CD4-positive, alpha-beta T cell treated with Interleukin-21 for 1 hour (primary cell): ENCODE measurements at places on chromosomes 5 and 9.

GRCh38 chr5:4520559-4520958, 619.6 kb upstream of the ADAMTS16 start:
- no peak for DNase-seq

DNA sequence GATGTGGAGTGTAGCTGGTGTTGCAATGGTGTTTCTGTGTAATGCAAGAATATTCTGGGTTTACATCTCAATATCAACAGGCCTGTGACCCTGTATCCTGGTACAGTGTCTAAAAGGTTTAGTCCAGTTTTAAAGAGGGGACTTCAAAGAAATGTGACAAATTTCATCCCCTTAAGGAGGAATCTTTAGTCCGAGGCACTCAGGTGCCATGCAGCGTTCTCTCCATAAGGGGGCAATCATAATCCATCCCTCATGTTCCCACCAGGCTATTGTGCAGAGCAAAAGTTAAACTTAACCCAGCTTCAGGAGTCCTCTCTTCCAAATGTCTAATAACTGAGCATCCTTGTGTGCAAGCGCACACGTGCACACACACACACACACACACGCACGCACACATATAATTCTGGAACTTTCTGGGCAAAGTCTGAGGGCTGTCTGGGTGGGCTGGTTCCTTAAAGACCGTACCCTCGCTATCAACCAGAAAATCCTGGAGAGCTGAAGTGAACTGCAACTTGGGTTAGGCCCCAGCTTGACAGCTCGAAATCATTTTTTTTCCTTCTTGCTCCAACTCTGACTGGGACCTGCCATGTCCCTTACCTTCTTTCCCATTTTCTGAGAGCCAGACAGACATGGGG, 46.0 kb downstream of the CRB2 start:
- DNase-seq: no peak

- DNase-seq: no peak
These were observed 137.1 kb upstream of the SMIM23 start for GRCh38 chr5:171648279-171649074.

DNA sequence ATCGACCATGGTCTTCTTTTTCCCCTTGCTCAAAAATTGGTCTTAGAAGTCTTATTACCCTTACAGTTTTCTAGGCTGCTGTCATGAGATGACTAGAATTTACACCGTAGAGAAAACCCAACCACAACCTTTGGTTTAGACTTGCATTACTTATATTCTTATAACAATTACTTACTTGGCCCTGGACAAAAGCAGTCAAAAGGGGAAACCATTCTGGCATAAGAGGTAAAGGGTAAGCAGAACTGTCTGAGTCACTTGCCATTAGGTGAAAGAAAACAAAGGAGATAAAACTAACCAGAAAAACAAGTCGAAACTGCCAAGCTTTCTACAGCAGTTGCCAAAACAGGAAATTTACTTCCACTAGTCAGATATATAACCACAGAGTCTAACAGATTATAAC, 17.9 kb downstream of the TMEM245 start:
- DNase-seq: peak; percentile 65
